ENCODE measurements at places on chromosomes 5 and 9.

- DNase-seq, result no peak
Measured at GRCh38 chr5:100840789-100841188, 62.3 kb downstream of the ST8SIA4 start.

DNA sequence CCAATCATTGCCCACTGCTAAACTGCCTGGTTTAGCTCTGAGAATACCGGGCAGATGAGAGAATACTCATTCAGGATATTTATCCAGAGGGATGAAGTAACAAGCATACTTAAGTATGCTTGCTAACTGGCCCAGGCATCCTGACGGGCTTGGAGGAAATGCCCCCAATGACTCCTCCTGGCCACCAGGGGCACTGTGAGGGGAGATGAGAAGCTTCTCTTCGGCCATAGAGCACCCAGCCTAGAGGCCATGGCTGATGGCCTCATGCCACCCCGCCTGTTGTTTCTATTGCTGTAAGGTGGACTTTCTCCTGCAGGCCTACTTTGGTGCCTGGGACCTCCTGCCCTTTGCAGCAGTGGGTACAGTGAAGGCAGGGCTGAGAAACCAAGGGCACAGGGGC is 134.5 kb upstream of the FSTL4 start:
- no peak for DNase-seq

- peak; percentile 38 for DNase-seq
Measured at GRCh38 chr9:86605303-86605702, 251.1 kb upstream of the TUT7 start.

DNA sequence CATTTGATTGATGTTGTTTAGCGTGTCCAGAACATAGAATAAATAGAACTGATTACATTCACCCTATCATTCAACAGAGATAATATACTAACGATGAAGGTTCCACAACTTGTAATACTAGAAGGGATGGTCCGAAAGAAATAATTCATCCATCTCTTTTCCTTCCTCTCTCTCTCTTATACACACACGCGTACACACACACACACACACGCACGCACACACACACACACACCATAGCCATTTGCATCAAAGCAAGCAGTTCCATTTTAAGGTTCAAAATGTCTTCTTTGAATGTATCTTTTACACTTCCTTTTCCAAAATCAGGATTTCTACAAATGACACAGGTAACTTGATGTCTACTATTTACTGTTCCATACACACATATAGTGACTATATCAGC is 887 bp downstream of the GDA start:
- DNase-seq, result no peak

- no peak for DNase-seq
Measured at GRCh38 chr5:103743421-103743820, 180.8 kb upstream of the NUDT12 start.

DNA sequence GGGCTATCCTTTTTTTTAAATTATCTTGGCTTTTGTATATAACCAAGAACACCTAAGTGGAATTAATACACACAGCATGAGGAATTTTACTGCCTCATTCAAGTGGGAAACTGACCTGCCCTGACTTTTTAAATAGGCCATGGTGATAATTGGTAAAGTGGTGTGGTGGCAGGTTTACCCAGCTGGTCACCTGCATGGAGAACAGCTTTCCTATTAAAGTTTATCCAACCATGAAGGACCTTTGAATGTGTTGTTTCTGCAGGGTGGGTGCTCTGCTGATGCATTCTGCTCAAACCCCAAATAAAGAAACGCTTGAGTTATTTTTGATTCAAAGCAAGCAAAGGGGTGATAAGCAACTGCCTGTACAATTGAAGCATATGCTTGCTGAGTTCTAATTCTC is 261.0 kb upstream of the GRIN3A start:
- no peak for DNase-seq

- no peak for DNase-seq
Measured at GRCh38 chr9:135062254-135062653, 25.2 kb upstream of the OLFM1 start.

GRCh38 chr5:83000922-83001321 is 76.3 kb downstream of the TMEM167A start:
- no peak for DNase-seq

DNA sequence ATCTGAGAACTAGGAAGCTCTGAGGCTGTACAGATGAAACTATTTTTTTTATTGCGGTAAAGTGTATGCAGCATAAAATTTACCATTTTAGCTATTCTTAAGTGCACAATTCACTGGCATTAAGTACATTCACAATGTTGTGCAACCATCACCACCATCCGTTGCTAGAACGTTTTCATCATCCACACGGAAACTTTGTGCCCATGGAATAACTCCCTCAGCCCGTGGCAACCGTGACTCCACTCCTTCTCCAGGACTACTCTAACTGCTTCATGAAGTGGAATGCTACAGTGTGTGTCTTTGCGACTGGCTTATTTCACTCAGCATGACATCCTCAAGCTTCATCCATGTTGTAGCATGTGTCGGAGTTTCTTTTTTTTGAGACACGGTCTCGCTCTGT is 57.1 kb downstream of the COL23A1 start:
- DNase-seq, result no peak

DNA sequence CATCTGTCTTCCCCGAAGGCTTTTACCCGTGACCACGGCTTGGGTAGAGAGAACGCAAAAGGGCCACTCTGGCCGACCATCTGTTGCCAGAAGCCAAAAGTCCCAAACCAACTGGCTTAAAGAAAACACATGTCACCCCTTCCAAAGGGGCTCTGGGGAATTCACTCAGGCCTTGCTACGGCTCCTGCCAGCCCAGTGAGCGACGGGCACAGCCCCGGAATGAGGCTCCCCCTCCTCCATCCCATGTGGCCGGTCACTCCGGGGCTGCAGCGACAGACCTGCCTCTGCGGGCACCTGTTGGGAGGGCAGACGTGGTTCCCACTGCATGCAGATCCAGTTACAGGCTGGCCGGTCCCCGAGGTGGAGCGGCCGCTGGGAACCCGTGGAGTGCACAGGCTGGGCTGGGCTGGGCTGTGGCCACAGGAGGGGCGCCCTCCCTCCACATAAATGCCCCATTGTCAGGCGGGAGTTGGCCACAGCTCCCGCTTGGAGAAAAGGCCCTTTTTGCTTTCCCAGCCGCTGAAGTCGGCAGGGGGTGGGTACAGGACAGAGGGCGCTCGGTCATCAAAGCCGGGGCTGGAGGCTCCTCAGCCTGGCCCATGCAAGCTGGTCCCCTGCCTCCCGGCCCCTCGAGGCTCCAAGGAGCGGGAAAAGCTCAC is 19.9 kb downstream of the NOTCH1 start:
- no peak for DNase-seq

- peak; percentile 67 for DNase-seq
Measured at GRCh38 chr9:126482361-126483044, 131.2 kb upstream of the LMX1B start.

DNA sequence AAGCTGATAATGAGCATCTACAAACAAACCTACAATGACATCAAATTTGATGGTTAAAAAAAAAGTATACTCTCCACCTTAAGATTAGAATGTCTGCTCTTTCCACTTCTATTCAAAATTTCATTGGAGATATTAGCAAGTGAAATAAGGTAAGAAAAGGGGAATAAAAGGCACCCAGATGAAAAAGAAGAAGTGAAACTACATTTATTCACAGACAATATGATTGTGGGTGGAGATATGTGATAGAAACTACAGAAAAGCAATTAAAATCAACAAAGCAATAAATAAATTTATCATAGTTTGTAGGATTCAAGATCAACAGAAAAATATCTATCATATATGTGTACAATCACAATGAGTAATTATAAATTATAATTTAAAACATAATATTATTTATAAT is 395.1 kb upstream of the CCNH start:
- DNase-seq, result no peak

GRCh38 chr9:92325991-92326500 is 293 bp downstream of the CENPP start:
- no peak for DNase-seq

DNA sequence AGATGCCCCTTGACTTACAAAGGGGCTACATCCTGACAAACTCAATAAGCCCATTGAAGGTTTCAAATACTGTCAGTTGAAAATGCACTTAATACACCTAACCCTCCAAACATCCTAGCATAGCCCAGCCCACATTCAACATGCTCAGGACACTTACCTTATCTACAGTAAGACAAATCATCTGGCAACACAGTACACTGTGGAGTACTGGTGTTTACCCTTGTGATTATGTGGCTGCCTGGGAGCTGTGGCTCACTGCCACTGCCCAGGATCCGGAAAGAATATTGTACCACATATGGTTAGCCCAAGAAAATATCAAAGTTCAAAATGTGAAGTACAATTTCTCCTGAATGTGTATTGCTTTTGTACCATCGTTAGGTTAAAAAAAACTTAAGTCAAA is 562.2 kb downstream of the HTR1A start:
- DNase-seq, result no peak

DNA sequence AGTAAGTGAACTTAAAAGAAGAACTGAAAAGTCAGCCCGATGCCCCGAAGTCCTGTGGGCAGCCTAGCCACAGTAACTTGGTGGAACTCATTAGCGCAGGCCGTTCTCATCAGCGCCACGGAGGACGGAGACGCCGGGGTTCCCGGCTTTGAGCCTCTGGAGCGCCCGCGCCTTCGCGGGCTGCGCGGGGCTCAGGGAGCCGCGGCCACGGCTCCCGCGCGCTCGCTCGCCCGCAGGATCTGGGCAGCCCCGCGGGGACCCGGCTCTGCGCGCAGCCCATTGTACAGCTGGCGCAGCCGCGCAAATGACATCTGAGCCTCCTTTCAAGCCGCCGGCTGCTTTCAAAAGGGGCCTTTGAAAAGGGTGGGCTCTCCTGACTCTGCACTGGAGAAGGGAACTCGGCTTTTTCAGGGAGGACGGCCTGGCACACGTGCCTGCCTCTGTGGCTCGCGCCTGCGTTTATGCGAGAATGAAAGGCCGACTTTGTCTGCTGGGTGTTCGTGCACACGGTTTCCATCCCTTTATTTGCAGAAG is 40.7 kb downstream of the TLR4 start:
- no peak for DNase-seq

GRCh38 chr9:87656485-87656884 is 69.4 kb upstream of the CTSL start:
- peak; percentile 10 for DNase-seq

GRCh38 chr9:123457583-123457982 is 101.6 kb downstream of the CRB2 start:
- DNase-seq, result no peak

DNA sequence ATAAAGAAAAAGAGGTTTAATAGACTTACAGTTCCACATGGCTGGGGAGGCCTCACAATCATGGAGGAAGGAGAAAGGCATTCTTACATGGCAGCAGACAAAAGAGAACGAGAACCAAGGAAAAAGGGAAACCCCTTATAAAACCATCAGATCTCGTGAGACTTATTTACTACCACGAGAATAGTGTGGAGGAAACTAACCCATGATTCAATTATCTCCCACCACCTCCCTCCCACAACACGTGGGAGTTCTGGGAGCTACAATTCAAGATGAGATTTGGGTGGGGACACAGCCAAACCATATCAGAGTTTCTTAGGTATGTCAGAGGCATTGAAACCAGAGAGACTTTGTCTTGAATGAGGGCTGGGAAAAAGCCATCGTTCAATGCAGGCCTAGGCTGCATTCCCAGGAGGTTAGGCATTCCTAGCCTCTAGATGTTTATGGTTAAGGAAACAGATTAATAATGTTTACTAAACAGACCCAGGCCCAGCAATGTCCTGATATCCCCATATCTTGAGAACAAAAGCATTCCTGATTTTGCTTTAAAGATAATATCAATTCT is 7.5 kb upstream of the PAIP1 start:
- DNase-seq, result no peak

DNA sequence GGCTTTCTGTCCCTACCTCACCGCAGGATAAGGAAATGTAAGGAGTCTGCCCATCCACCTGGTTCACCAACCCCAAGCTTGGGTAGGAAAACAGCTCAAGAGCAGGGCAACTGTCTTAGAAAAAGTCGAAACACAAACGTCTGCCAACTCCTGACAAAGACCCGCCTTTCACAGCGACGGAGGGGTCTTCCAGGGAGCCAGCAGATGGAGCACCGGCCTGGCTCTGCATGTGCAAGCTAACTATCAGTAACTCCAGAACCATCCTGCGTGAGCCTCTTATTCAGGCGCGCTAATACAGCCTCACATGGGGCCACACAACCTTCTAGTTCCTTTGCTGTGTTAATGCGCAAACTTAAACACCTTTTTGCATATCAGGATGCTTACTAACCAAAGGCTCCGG is 26.9 kb downstream of the CAMSAP1 start:
- DNase-seq, result no peak

- DNase-seq, result peak; percentile 52
Measured at GRCh38 chr5:94793816-94794198, 175.3 kb downstream of the SLF1 start.

GRCh38 chr9:7346144-7346543 is 453.4 kb downstream of the DMAC1 start:
- no peak for DNase-seq

DNA sequence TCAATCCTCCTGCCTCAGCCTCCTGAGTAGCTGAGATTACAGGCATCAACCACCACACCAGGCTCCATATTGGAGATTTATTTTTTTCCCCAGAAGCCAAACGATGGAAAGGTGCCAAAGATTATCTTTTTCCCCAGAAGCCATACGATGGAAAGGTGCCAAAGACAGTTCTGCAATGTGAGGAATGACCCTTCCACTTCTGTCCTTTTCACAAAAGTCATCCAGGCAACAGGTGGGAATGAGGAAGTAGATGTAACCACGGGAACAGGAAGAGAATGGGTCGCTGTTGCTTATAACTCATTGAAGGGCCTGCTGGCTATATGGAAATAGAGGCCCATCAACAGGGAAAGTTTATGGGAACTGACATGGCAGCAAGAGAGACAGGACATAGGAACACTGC is 233.7 kb upstream of the MSX2 start:
- no peak for DNase-seq

- DNase-seq, result no peak
Measured at GRCh38 chr5:140093866-140094265, 20.0 kb upstream of the PURA start.

Data from fibroblast of skin of right quadriceps (primary cell).